Right renal cortex interstitium (tissue), 3 donors: ENCODE measurements at places on chromosomes 7 and 10. TPM values are rescaled to one million over a fixed set of nuclear protein-coding genes. Genes with fewer than 3 reads are reported as not detected.

Gene TBX20
- polyA plus RNA-seq, result 0.11 TPM

Gene CTNNA3
- polyA plus RNA-seq, result 4.8 TPM

Gene MLXIPL
- polyA plus RNA-seq, result 1.5 TPM

Gene SFRP4
- 1.1 TPM for polyA plus RNA-seq

Gene SEC61G
- 203 TPM for polyA plus RNA-seq

Gene NOS3
- polyA plus RNA-seq, result 7.6 TPM

Gene CCDC172
- polyA plus RNA-seq, result not detected

Gene ZNF138
- 18.2 TPM for polyA plus RNA-seq

Gene OR2A5
- polyA plus RNA-seq, result not detected

Gene ZP3
- 2.5 TPM for polyA plus RNA-seq

Gene ZPBP
- polyA plus RNA-seq, result 0.56 TPM

Gene DLX5
- polyA plus RNA-seq, result 0.08 TPM

Gene LYZL1
- polyA plus RNA-seq, result not detected

Gene EPO
- not detected for polyA plus RNA-seq

Gene TFPI2
- polyA plus RNA-seq, result 11.3 TPM

Gene HOXA10
- polyA plus RNA-seq, result 130 TPM

Gene OR2A1
- polyA plus RNA-seq, result 0.10 TPM

Gene GATA3
- 76.3 TPM for polyA plus RNA-seq

Gene GIMAP6
- 18.0 TPM for polyA plus RNA-seq

Gene AP1S1
- polyA plus RNA-seq, result 76.9 TPM

Gene TEX47
- not detected for polyA plus RNA-seq

Gene FGFBP3
- 3.1 TPM for polyA plus RNA-seq

Gene INSYN2A
- 4.3 TPM for polyA plus RNA-seq

Gene TDRD1
- polyA plus RNA-seq, result 0.04 TPM

Gene FRMD4A
- 83.0 TPM for polyA plus RNA-seq

Gene STAMBPL1
- polyA plus RNA-seq, result 1.7 TPM

Gene RPA3
- 63.3 TPM for polyA plus RNA-seq

Gene DNAJC12
- polyA plus RNA-seq, result 16.3 TPM

Gene DAGLB
- polyA plus RNA-seq, result 16.4 TPM

Gene TMEM236
- 0.19 TPM for polyA plus RNA-seq

Gene AMPH
- 15.1 TPM for polyA plus RNA-seq

Gene ADAM8
- 1.0 TPM for polyA plus RNA-seq

Gene CC2D2B
- 0.83 TPM for polyA plus RNA-seq

Gene CPA4
- polyA plus RNA-seq, result 0.16 TPM

Gene MYH16
- polyA plus RNA-seq, result 0.06 TPM

Gene TRIM8
- polyA plus RNA-seq, result 121 TPM

Gene ELAPOR2
- 12.2 TPM for polyA plus RNA-seq

Gene BUB3
- polyA plus RNA-seq, result 123 TPM

Gene ASB15
- 2.0 TPM for polyA plus RNA-seq

Gene ADAMTS14
- 0.69 TPM for polyA plus RNA-seq

Gene UCN3
- polyA plus RNA-seq, result 2.9 TPM

Gene CPN1
- 3.1 TPM for polyA plus RNA-seq

Gene LRRC4
- 8.7 TPM for polyA plus RNA-seq

Gene ATP6V0A4
- 78.9 TPM for polyA plus RNA-seq

Gene ABCB1
- 22.1 TPM for polyA plus RNA-seq

Gene EIF3A
- polyA plus RNA-seq, result 208 TPM

Gene SLC4A2
- polyA plus RNA-seq, result 70.5 TPM

Gene INPP5A
- polyA plus RNA-seq, result 35.1 TPM

Gene HUS1
- polyA plus RNA-seq, result 20.3 TPM

Gene IGF2BP3
- 64.6 TPM for polyA plus RNA-seq

Gene HACD1
- polyA plus RNA-seq, result 16.3 TPM

Gene SLC13A1
- 27.9 TPM for polyA plus RNA-seq
